ENCODE measurements at places on chromosomes 1 and 21.

DNA sequence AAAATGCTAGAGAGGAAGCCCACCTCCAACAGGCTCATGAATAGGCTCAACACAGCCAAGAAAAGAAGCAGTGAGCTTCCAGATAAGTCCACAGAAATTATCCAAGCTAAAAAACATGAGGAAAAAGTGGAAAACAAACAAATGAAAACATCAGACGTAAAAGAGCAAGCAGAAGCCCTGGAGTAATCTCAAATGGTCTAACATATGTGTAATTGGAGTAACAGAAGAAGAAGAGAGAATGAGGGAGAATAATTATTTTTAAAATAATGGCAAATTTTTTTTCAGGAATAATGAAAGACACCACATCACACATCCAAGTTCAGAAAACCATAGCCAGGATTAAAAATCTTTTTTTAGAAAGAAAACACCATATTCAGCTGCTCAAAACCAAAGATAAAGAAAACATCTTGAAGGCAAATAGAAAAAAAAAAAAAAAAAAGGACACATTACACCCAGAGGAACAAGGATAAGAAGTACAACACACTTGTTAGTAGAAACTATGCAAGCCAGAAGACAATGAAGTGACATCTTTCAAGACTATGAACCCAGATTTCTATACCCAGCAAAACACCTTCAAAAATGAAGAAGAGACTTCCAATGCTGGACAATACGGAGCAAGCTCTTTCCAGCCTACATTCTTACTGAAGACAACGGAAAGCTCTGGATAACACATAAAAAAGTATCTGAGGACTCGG is 10.6 kb upstream of the SUMO3 start:
- DNase-seq: no peak

- no peak for DNase-seq
Measured at GRCh38 chr1:232973652-232974611, 23.5 kb downstream of the NTPCR start.

- DNase-seq: no peak
Measured at GRCh38 chr1:155946633-155947219, 5.3 kb downstream of the RXFP4 start.

GRCh38 chr21:38756746-38757145 is 49.0 kb upstream of the ETS2 start:
- no peak for DNase-seq

GRCh38 chr1:220338759-220339158 is 66.5 kb upstream of the RAB3GAP2 start:
- DNase-seq: no peak

DNA sequence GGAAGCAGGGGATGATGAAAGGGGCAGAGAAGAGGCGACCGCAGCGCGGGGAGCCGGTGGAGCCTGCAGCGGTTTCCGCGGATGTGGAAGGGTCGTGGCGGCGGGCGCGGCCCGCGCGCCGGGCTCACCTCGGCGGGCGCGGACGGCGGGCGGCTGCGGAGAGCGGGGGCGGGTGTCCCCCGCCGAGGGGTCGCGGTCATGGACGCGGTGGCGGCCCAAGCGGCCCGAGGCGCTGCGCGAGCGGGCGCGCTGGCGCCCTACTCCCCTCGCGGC is 572 bp downstream of the LPGAT1 start:
- DNase-seq: no peak

DNA sequence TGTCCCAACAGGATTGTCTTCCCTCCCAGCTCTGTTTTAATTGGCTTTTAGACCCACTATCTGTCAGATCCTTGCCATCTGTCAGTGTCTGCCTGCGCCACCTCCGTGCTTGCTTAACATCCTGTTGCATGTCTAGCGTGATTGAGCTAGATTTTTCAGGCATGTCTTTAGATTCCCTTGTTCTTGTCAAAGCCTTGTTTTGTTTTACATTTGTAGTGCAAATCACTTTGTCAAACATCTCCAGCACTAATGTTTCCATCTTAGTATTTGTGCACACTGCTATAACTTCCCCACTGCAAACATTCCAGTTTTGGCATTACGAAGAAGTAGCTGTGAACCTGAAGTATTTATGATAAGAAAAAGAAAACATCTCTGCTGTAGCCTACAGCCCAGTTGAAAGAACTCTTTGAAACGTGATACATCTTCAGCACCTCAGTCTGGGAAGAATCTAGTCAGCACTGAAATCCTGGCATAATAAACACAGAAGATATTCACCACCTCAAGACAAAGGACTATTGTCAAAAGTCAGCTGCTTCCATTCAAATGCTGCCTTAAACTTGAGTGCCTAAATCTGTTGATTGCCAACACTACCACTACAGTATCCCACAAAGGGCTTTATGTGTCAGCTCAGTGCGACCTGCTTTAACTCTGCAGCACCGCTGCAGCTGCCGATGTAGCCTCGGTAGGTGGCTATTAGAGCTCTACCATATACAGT is 105.0 kb downstream of the FNBP1L start:
- DNase-seq: no peak

DNA sequence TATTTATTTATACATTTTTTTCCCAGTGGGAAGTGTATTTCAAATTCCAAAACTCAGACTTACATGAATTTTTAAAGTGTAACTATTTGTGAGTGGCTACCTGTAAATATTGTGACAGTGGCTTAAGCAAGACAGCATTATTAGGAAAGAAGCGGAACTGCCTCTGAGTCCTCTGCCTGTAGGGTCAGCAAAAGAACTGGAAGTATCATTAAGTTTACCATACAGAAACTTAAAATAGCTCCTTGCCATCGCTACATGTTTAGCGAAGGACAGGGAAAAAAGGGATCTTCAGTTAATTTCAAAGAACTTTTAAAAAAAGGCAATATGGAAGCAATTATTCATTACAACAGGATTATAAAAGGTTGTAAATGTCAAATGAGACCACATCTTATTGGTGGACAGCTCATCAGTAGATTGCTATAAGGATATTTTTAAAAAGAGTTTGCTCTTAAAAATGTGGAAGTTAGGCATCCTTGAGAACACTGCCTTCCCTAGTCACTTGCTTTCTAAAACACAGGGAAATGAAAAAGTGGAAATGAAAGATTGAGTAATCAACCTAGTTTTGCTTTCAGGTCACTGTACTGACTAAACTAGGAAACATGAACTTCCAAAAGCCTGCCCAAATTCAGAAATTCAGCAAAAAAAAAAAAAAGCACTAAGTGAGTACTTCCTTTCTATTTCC is 39.2 kb downstream of the NSL1 start:
- no peak for DNase-seq

DNA sequence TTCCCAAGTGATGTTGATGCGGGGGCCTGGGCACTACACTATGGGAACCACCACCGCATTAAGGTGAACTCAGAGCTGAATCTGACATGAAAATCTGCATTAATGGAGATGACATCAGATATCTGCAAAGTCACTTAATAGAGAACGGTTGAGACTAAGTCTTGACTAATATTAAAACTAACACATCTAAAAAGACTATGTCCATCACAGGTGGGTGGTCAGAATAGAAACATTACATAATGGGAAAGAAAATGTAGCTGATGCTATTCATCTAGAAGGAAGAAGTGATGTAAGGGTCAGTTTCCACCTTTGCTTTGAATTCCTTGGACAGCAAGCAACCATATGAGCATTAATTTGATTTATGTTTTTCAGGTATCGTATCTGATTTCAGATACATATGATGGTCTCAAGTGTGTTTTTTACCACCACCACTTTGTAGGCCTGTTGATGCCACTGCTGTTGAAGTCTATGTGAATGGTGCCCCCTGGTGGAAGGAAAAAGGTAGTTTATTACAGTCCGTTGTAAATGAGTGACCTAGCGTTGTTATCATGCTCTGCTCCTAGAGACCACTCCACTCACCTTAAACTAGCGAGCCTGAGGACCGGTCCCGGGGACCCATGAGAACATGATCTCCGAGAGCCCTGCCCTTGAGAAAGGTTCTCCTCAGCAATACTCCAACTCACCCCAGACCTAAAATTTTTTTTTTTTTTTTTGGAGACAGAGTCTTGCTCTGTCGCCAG is 73.5 kb downstream of the BACH1 start:
- DNase-seq: no peak

GRCh38 chr1:215730600-215730999 is 163.5 kb downstream of the KCTD3 start:
- DNase-seq: no peak

DNA sequence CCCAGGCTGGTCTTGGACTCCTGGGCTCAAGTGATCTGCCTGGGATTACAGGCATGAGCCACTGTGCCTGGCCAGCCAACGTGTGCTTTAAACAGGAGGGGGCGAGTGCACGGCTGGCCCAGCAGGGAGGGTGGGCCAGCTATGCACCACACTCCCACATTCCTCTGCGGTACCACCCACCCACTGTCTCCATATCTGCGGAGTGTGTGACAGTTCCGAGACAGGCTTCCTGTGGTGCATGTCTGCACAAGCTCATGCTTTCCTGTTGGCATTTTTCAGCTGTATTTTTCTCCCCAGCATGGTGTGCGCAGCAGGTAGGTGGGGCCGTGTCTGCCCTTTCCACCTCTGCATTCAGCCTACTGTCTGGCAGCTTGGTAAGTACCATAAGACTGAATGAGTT is 183.3 kb downstream of the AJAP1 start:
- no peak for DNase-seq

DNA sequence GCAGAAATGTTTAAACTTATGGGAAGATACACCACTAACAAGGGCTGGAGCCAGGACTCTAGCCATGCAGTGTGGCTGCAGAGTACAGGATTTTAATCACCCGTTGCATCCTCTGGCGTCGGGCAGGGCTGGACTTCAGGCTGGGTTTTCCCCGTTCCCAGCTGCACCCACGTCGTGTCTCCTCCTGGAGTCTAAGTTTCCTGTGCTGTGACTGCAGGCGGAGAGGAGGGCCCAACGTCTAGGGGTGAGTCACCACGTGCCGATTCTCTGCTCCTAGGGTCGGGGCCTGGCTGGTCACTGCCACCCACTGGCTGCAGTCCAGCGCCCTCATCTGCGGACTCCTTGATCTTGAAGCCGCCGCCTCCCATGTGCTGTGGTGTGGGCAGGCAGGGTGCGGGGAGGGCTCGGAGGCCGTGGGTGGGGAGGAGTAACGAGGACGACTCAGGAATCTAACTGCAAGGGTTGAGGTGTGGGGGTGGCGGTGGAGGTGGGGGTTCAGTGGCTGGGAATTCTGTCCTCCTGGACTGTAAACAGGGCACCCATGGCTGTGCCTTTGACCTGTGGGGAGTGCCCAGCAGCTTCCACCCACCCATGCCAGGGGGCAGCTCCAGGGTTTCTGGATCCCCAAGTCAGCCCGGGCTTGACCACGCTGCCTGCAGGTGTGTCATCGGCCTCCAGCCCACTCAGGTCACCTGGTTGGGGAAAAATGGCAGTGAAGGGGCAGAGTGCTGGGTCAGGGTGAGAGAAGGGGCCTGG is 77.8 kb downstream of the ALPL start:
- DNase-seq: peak; percentile 79

- DNase-seq: no peak
Measured at GRCh38 chr1:173914366-173914871, 2.7 kb downstream of the SERPINC1 start.

GRCh38 chr1:246638941-246639655 is 72.8 kb downstream of the CNST start:
- no peak for DNase-seq

GRCh38 chr1:1098681-1099421 is 17.0 kb downstream of the C1orf159 start:
- no peak for DNase-seq

GRCh38 chr1:71862756-71863155 is 419.6 kb downstream of the NEGR1 start:
- DNase-seq: no peak

GRCh38 chr1:82565146-82565545 is 764.4 kb downstream of the ADGRL2 start:
- peak; percentile 97 for DNase-seq

DNA sequence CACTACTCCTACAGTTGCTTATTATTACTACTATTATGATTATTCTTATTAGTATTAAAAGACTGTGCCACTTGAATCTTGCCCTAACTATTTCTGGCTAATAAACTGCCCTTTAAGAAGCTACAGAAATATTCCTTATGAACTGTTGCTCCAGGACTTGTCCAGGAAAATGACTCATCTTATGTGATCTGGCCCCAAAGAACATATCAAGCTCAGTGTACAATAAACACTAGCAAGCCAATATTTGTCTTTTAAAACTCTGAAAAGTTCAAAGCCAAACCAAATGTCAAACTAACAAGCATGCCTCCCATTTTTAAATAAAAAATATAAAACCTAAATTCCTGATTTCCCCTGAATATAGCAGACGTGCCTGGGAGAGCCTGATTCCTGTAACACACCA is 88.7 kb upstream of the SIM2 start:
- no peak for DNase-seq

DNA sequence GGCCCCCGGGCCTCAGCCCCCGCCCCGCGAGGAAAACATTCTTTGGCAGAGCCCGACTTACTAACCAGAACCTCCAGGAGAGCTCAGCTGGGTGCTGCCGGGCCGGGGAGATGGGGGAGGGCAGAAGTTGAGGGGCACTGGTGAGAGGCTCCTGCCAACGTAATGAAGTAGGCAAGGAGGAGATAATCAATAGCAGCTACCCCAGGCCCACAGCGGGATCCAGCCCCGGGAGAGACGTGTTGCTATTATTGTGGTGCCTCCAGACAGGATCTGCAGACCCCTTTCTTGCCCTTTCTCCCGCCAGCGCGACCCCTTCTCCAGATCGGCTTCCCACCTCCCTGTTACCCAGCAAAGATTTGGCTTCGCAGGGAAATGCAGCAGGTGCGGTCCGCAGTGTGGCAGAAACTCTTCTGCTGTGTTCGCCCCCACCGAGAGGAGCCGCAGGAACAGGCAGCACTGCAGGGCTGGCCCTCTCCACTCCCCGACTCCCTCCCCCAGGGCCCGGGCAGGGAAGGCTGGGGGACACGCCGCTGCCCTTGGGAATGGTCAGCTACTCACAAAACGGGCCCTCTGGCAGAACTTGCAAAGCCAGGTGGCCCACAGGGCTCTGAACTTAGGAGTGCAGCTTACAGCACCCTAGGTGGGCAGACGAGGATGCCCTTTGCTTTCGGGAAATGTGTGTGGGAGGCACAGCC is 1.5 kb upstream of the KCNA2 start:
- no peak for DNase-seq

GRCh38 chr1:172895050-172895460 is 155.7 kb downstream of the TNFSF18 start:
- no peak for DNase-seq

- no peak for DNase-seq
Measured at GRCh38 chr1:225694151-225694603, 41.3 kb upstream of the ENAH start.

GRCh38 chr1:240122639-240123613 is 31.2 kb downstream of the FMN2 start:
- no peak for DNase-seq

DNA sequence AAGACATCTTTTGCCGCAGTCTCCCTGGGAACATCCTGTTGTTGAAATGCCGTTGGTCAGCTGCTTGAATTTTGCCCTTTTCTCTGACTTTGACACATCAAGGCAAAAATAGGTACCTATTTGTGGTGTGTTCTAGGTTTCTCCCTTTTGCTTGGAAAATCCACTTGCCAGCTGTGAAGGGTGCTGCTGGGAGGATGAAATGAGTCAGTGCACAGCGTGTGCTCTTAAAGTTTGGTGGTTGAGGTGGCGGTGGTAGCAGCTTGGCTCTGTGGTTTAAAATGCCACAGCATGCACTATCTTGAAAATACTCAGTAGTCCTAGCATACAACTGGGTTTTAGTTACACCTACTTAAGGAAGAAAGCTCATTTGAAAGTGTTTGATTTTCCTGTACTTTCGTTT is 183.8 kb downstream of the DHRS3 start:
- DNase-seq: no peak

- no peak for DNase-seq
Measured at GRCh38 chr1:237029850-237030535, 12.0 kb upstream of the RYR2 start.

Measured in epithelial cell of proximal tubule (primary cell).